ENCODE measurements at places on chromosomes 6 and 20. TPM values are rescaled to one million over a fixed set of nuclear protein-coding genes. Genes with fewer than 3 reads are reported as not detected.

DAAM2 gene
- 1.3 TPM for total RNA-seq

GRCh38 chr6:131414956-131415355 lies 158.1 kb upstream of the ARG1 start:
- DNase-seq = no peak

GRCh38 chr20:40489886-40490285 lies 199.2 kb downstream of the MAFB start:
- peak; percentile 58 for DNase-seq

DEFB132 gene
- not detected for total RNA-seq

TNFRSF21 gene
- 61.2 TPM for total RNA-seq

Measured in kidney epithelial cell (primary cell).